Stimulated activated CD8-positive, alpha-beta memory T cell treated with anti-CD3 and anti-CD28 coated beads, Interleukin-15, amount 100 ng/mL, for 1 hour (primary cell): ENCODE measurements at places on chromosomes 2 and 18.

DNA sequence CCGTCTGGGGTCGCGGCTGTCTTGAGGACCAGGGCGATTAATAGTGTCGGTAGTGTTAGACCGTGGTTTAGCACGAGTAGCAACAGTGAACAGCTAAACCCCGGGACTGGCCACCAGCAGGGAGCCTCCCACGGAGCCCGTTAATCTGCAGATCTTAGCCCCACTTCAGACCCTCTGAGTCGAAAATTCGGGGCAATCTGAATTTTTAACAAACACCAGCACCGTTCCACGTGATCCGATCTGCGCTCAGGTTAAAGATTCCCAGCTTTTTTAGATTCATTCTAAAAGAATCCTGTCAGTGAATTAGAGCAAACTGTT, 479 bp upstream of the ATP5F1A start:
- no peak for DNase-seq

GRCh38 chr2:236505041-236505440, 64.6 kb upstream of the ACKR3 start:
- DNase-seq, result no peak

DNA sequence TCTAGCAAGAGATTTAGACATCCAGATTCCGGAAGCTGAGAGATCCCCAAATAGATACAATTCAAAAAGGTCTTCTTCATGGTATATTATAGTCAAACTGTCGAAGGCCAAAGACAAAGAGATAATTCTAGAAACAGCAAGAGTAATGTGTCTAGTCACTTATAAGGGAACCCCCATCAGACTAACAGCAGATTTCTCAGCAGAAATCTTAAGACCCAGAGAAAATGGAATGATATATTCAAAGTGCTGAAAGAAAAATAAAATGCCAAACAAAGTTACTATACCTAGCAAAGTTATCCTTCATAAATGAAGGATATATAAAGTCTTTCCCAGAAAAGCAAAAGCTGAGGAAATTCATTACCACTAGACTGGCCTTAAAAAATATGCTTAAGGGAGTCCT, 36.1 kb upstream of the PAX3 start:
- DNase-seq, result no peak

DNA sequence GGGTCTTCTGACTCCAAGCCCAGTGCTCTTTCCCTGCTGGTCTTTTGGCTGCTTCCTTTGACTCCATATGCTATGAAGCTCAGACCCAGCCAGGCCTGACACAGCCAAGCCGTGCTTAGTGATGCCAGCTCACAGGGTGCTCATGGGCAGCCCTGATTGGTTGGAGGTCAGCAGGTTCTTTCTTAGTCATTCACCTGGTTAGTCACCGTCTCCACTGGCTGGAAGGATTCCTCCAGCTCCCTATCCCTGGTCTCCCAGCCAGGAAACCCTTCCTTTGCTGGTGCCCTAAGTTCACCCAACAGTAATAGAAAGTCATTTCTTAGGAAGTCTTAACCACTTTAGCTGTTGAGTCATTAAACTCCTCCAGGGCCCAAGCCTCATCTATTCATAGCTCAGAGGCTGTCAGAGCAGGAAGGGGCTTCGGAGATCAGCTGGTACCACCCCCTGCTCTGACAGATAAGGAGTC, 3.9 kb downstream of the KCNK3 start:
- DNase-seq, result no peak

DNA sequence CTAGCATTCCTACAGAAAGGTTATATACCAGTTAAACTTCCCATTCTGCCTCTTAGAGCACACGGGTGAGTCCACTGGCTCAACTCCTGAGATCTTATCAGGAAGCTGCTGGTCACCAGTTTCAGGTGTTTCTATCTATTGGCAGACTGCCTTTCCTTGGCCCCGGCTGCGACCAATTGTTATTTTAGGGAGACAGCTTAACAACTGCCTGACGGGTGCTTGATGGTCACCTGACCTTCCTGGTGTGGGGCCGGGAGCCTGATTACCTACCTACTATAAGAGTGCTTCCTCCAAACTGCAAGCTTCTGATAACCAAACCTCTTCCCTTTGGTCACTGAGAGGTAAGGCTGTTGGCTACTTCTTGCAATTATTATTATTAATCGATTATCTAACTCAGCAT, 122.1 kb upstream of the XIRP2 start:
- DNase-seq, result no peak

DNA sequence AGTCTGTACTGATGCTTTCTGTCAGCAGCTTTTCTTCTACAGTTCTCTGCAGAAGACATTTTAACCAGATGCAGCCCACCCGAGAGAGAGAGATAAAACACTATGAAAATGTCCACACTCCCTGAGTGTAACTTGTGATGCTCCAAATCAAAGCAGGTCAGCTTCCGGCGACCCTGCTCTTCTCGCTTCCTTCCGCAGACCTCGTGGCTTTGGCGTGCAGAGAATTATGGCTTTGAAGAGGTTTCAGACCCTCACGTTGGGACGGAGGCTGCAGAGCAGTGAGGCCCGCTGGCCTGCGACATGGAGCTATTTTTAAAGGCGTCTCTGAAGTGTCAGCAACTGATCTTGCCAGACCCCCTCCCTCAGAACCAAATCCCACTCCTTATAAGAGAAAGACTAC, 41.8 kb downstream of the TMEM163 start:
- no peak for DNase-seq

GRCh38 chr2:218984239-218985020, 554 bp downstream of the FEV start:
- DNase-seq, result no peak

- no peak for DNase-seq
These were observed 11.4 kb upstream of the GALNT5 start for GRCh38 chr2:157245846-157246764.

DNA sequence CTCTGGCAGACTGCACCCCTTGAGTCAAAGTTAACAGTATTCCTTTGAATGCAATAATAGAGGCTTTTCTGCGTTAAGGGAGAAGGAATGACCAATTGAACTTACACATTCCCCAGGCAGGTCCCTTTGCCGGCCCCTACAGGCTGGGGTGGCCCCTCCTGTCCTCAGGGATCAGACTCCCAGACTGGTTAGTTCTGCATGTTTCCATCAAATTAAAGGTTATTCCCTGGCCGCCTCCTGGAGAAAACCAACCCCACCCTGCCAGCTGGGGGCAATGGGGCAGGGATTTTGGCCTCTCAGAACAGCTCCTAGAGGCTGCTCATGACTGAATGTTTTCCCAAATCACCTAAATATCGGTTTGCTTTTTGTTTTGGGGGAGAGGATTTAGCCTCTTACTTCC, 199.6 kb downstream of the MGAT5 start:
- no peak for DNase-seq

- DNase-seq, result no peak
These were observed 122.4 kb downstream of the GREB1L start for GRCh38 chr18:21364471-21364870.

- DNase-seq, result no peak
These were observed 770 bp downstream of the LYPD6B start for GRCh38 chr2:149039213-149039724.

DNA sequence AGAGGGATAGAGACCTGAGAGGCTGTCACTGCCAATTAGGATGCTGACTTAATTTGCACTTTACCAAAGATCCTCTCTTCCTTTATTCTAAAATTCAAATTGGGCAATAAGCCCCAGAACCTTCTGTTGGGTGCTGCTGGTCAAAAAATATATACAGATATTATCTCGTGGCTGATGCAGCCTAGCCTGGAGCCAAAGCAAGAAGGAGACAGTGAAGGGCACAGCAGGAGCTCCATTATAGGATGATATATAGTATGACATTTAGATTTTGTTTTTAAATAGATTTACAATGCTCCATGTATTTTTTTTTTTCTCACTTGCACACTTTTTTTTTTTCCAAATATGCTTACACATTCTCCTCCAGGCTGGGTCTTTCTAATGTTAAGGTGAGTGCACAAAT, 579.3 kb downstream of the PIK3C3 start:
- DNase-seq, result no peak

DNA sequence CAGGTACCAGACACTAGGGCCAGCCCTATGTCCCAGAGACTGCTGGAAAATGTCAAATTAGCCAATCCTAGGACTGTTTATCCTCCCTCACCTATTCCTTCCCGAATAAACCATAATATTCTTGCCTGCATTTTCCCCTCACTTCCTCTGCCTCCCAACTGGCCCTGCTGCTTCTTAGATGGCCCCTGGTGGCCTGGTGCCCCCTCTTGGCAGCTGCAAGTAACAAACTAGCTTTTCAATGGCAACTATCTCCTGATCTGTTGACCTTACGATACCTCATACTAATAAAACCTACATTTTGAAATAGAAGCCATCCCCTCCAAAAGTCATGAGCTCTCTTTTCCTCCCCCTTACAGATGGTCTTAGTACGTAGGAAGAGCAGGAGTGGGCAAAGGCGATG, 132.0 kb downstream of the ALPK2 start:
- no peak for DNase-seq

- DNase-seq, result no peak
These were observed 33.9 kb upstream of the RAB6C start for GRCh38 chr2:129945557-129945956.

DNA sequence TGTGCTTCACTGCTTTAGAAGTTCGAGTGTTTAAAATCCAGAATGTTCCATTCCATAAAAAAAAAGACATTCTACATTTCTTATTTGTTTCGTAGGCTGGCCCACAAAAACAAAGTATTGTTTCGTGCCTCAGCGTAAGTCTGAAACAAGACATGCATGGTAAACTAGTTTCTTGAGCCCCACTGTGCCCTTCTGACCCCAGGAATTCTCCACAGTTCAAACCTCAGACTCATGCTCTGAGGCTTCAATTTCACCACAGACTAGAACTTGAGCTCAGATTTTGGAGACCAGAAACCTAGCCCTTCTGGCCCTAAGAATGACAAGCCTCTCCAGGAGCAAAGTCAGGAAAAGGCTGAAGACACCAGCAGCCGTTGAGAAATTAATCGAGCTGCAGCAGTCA, 151.5 kb downstream of the SLC8A1 start:
- DNase-seq, result no peak

- no peak for DNase-seq
These were observed 22.7 kb downstream of the NOSTRIN start for GRCh38 chr2:168825126-168825525.

GRCh38 chr2:207681431-207681830, 30.0 kb upstream of the CCNYL1 start:
- DNase-seq, result no peak

GRCh38 chr18:12345491-12346239, 31.4 kb downstream of the AFG3L2 start:
- DNase-seq, result no peak

- no peak for DNase-seq
These were observed 202.3 kb downstream of the AKAIN1 start for GRCh38 chr18:4994710-4995109.

- DNase-seq, result no peak
These were observed 206.5 kb upstream of the ZSWIM2 start for GRCh38 chr2:187055463-187055862.
